ENCODE measurements at places on chromosomes 1 and 21. TPM values are rescaled to one million over a fixed set of nuclear protein-coding genes. Genes with fewer than 3 reads are reported as not detected.

KDM5B gene
- total RNA-seq = 170 TPM

TSSK3 gene
- total RNA-seq = 0.89 TPM

GRCh38 chr1:36982709-36983108 lies 51.6 kb downstream of the GRIK3 start:
- no peak for DNase-seq

CYP4X1 gene
- total RNA-seq = 2.8 TPM

SPOCD1 gene
- 0.39 TPM for total RNA-seq

- no peak for DNase-seq
These were observed 88.9 kb downstream of the LRRC53 start for GRCh38 chr1:74423471-74423870.

DNA sequence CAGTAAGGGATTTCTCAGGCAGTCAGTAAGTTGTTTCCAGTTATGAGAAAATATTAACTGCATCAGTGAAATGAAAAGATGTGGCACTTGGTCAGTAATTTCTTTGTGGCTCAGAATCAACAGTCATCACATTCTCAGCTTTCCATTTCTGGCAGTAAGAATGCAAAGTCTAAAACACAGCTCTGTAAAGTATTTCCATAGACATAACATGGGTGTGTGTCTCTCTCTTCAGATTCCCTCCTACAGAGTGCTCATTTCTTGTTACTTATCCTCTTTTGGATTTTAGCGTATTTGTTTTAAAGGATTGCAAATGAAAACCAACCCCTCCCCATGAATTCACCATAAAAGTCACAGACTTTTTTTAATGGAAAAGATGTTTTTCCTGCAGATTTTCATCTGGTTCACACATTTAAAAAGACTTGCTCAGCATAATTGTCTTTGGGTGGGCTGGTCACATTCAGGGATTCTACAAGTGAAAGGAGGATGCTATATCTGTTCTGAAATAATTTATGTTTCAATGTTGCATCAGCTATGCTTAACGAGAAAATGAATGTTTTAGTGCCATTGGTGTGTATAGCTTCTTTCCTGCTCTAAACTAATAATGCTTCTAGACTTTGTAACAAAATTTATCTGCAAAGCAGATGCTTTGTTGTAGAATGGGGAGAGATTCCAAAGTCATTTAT lies 34.6 kb upstream of the CD55 start:
- DNase-seq = peak; percentile 96

DNA sequence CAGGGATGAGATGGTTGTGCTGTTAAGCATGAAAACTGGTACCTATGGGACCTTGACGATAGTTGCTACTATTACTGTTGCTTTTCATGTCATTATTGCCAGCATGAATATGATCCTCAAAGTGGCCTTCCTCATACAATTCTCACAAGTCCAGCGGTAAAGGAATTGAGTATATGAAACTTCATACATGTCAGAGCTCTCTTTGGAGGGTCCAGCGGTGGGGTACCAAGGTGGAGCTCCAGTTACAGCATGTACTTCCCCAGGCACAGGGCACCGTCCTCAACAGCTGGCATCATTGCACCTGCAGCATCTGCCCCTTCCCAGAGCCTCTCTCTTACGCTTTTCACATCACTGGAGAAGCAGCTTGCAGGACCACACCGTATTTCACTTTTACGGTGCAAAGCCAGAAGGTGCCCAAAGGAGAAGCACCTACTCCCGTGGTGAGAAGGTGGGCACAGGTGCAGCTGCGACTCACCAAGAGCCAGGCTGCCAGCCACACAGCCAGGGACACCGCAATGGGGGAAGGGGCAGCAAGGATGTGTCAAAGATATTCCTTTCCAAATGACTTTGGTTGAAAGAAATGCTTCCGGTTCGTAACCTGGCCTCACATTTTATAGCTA lies 166.4 kb upstream of the IRF2BP2 start:
- DNase-seq = no peak

GRCh38 chr1:113307771-113308445 lies 82.4 kb upstream of the MAGI3 start:
- DNase-seq = no peak

GRCh38 chr1:98452162-98452561 lies 209.4 kb upstream of the SNX7 start:
- DNase-seq = no peak

REN gene
- total RNA-seq = 0.30 TPM

DNA sequence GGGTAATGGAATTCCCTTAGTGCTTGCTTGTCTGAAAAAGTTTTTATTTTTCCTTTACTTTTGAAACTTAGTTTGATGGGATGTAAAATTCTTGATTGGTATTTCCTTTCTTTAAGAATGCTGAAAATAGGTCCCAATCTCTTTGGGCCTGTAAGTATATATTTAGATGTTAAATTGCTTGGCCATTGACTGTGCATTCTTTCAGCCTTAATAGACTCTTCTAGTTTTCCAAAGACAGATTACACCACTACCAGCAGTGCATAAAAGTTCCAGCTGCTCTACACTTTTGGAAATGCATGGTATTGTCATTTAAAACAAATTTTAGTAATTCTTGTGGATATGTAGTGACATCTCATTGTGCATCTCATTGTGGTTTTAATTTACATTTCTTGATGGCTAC lies 464.8 kb upstream of the USP24 start:
- DNase-seq = no peak

DNA sequence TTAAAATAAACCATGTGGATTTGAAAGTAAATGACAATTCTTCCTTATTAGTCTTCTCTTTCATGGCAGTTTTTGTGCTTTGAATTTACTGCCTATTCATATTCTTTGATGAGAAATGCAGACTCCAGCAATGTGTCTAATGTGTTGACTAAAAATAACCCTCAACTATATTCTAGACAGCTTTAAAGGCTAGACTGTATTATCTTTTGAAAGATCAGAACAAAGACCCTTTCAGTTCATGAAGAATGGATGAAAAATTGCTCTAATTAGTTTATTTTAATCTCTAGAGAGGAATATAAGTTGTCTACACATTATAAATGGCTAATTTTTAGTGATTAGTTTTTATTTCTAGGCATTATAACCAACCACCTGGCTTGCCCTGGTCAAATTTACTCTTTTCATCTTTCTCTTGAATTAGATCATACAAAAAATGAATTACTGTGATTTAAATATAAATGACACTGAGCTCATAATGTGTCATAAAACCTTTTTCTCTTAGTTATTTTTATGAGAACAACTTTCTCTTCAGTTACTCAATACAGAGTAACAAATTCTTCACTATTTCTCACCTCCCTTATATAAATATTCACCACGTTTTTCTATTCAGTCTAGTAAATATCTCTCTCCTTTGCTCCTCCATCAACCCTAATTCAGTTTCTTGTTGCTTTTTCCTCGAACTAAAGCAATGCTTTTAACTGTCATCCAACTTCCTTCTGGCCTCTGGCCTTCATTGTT lies 428.5 kb upstream of the TMPRSS15 start:
- DNase-seq = no peak

DNA sequence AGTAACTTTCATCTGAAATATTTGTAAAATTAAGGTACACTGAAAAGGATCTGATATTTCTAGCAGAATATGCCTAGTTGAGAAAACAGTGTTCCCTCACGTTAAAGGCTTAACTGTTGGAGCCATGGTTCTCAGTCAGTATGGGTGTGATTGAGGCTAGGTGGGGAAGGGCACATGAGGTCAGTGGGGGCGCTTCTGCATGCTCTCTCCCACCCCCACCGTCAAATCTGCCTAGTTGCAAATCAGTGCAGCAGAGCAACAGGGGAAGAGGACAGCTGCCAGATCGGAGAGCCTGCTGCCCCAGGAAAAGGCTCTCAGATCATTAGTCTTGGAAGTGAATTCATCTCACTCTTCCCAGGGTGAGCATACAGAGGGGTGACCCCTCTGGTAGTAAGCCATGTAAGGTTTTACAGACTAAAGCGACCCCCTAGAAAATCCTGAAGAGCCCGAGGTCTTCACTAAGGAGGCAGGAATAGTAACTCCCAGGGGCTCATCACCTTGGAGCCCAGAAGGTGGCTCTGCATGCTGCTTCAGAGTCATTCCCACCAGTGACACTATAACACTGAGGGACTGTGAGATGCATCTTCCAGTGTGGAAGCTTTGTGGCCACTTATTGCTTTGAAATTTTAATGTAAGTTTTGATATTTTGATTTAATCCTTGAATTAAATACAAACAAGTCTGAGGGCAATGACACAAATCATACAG lies 83.1 kb upstream of the BARHL2 start:
- DNase-seq = no peak

DNA sequence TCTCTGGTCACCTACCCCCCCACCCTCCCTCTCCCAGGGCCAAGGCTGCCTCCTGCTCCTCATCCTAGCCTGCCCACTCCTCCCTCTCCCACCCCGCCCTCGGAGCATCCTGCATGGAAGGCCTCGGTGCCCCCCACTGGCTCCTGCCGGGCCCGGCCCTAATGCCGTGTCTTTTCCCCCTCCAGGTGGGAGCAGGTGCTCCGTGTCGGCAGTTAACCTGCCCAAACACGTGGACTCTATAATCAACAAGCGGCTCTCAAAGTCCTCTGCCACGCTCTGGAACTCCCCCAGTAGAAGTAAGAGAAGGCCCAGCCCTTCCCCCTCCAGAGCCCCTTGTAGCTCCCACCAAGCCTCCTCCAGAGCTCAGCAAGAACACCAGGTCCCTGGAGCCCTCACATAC lies 18.8 kb downstream of the MAP7D1 start:
- DNase-seq = no peak

GRCh38 chr1:3370856-3371703 lies 83.4 kb upstream of the ARHGEF16 start:
- DNase-seq = no peak

DNA sequence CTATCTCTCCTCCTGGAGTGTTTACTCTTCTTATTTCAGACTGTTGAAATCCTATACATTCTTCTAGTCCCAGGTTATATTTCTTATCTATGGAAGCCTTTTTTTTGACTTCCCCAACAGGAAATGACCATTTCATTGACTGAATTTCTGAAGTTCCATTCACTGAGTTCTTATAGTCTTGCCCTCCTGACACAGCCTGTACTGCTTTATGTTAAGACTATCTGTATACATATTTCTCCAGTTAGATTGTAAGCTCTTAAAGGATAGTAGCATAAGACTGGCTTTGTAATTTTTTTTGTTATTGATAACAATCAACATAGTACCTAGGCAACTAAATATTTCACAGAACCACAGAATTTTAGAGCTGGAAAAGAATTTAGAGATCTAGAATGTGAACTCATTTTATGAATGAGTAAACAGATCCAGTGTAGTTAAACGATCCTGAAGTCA lies 14.9 kb upstream of the MACF1 start:
- DNase-seq = no peak

- no peak for DNase-seq
These were observed 4.6 kb upstream of the RAB4A start for GRCh38 chr1:229266274-229266673.

GRCh38 chr1:231800108-231800507 lies 173.5 kb downstream of the DISC1 start:
- DNase-seq = peak; percentile 3

GRCh38 chr1:202586018-202586821 lies 124.0 kb downstream of the SYT2 start:
- peak; percentile 38 for DNase-seq

DNA sequence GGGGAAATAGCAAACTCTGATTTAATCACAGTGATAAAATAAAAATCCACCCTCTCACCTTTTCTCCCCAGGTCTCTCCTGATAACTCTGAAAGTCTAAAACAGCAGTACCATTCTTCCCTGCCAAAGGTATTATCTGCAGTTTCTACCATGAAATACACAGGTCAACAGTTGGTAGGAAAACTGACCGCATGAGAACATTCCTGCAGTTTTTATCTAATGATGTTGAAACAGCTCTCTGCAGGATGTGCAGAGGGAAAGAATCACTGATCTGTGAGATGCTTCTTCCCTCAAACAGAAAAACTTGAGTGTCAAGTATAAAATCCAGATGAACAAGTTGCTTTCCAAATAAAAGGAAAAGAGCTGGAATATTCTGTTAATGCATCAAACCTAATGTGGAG lies 39.1 kb downstream of the KCNJ6 start:
- no peak for DNase-seq

GRCh38 chr1:247096958-247097357 lies 7.2 kb downstream of the ZNF669 start:
- no peak for DNase-seq

GRCh38 chr1:207251066-207251465 lies 70.4 kb upstream of the CD55 start:
- DNase-seq = no peak

GRCh38 chr1:32967888-32968568 lies 3.4 kb upstream of the RNF19B start:
- no peak for DNase-seq

DNA sequence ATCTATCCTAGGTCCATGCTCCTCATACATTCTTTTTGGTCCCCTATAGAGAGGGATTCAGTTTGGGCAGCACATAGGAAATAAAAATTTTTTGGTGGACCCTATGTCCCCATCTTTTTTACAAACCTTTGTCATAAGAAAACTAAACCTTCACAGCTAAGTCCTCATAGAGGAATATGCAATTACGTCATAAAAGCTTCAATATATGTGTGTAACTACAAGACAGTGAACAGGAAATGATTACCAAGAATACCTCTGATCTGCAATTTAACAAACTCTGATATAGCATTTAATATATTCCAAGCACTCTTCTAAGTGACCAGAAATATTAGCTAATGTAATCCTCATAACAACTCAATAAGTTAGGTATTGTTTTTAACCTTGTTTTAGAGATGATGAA lies 6.3 kb upstream of the DENND2C start:
- no peak for DNase-seq

RIPPLY3 gene
- 0.20 TPM for total RNA-seq

RER1 gene
- 40.1 TPM for total RNA-seq

DNA sequence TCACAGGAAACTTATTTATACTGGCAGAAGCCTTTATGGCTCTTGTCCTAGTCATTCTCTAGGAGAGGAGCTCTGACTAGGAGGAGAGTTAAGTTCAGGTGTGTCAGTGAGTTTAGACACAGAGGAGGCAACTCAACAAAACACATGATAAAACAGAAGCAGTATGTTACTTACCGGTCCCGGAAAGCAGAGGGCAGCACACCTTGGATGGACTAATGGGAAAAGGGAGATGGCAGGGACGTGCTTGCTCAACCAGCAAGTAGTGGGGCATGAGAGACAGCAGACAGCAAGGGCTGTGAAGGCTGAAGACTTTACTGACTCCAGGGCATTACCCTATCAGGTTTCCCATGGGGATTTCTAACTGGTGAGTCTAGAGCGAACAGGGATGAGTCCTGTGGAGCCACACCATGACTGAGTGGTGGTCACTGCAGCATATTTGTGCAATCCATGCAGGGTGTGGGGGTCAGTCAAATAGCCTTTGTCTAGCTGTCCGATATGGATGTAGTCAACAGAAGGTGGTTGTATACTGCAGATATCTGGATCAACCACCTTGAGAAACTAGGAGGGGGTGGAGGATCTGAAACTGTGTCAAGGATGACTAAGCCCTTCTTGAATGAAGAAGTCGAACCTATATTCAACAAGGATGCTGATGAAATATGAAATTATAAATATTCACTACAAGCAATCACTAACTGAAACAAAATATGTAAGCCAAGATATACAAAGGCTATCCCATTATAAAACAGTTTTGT lies 596.3 kb upstream of the CHRM3 start:
- DNase-seq = no peak

FAM110D gene
- 0.30 TPM for total RNA-seq
